HFF-Myc (cell line): ENCODE measurements at places on chromosomes 12 and 14.
A peak's percentile ranks its signal among the peaks of the same experiment; 100 is the strongest.

GRCh38 chr12:112998987-112999767 is 20.9 kb downstream of the OAS2 start:
- DNase-seq: no peak

DNA sequence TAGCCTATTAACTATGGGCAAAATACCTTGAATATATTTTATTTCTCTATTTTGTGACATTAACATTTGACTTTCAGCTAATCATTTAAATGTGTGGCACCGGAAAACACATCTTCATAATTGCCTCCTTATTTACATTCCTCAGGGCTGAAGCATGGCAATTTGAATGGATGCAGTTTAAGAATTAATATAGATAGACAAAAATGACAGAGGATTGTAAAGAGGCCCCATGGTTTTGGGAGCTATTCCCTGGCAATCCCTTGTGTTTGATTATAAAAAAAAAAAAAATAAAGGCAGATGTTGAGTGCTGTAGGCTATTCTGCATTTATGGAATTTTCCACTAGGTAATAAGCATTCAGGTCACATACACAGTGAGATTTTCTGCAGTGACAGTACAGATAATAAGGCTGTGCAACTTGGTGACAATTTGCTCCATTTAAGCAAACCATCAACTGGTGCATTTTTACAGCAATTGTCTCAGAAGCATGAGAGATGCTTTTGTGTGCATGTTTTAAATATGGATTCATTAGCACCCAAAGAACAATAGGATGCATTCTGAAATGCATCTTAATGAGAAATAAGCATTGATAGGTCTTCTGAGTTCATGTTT is 123.2 kb upstream of the SLC38A4 start:
- peak; percentile 59 for DNase-seq

DNA sequence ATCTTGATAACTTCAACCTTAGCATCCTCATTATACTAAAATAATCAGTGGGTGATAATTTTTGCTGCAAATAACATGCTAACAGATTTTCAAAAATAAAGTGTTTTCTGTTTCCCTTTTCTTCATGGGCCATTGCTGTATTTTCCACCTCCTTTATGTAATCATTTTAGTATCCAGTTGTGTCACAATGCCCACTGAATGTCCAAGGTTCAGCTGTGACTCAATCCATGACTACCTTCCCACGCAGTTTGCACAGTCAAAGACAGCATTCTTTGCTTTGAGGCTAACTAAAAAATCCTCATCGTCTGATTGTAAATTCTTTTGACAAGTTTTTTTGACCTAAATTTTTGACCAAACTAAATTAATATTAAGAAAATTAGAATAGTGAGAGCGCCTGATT is 474.1 kb downstream of the FLRT2 start:
- DNase-seq: no peak

- no peak for DNase-seq
Observed at GRCh38 chr12:46205294-46205693, 63.5 kb downstream of the SLC38A1 start.

GRCh38 chr12:22046968-22047390 is 961 bp downstream of the CMAS start:
- DNase-seq: no peak

DNA sequence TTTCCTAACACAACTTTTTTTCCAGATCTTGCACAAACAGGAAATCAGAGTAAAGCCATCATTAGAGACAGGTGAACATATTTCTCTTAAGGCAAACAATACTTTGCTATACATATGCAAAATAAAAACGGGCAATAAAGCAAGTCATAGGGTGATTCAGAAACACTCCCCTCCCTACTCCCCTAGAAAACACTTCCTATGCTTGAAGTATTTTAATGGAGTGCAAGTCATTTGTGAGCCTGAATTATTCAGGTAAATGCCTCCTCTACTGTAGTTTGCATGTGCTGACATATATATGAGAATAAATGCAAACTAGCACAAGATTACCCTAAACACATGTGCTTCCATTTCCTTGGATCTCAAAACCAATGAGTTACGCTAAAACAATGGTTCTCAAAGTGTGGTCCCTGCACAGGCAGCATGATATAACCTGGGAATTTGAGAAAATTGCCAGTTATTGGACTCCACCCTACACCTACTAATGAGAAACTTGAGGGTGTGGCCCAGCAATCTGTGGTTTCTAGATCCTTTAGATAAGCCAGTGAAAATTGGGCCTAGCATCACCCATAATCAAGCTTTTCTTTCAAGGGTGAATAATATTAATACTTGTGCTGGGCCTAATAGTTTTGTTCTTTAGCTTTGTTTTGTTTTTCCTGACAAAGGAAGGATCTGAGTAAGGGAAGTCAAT is 159.7 kb upstream of the BMP4 start:
- no peak for DNase-seq

GRCh38 chr14:81311141-81311540 is 89.0 kb downstream of the STON2 start:
- no peak for DNase-seq

DNA sequence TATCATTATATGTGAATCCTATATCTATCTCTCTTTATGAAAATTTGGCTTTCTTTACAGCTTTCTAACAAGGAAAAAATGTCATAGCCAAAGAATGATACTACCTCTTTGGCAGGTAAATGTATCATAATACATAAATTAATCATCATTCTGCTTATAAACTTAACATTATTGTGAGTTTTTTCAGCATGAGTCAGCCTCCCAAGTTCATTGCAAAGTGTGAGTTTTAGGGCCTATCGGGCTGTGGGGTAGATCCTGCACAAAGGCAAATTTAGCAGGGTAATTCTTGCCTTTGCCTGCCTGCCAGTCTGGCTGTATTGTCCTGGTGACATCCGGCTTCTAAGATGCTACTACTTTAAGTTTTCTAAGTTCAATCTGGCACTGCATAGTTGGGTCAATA is 412.6 kb downstream of the MDGA2 start:
- no peak for DNase-seq

- DNase-seq: no peak
Observed at GRCh38 chr14:89493877-89494634, 77.0 kb upstream of the FOXN3 start.

GRCh38 chr12:119807380-119807779 is 69.7 kb downstream of the CIT start:
- DNase-seq: no peak

DNA sequence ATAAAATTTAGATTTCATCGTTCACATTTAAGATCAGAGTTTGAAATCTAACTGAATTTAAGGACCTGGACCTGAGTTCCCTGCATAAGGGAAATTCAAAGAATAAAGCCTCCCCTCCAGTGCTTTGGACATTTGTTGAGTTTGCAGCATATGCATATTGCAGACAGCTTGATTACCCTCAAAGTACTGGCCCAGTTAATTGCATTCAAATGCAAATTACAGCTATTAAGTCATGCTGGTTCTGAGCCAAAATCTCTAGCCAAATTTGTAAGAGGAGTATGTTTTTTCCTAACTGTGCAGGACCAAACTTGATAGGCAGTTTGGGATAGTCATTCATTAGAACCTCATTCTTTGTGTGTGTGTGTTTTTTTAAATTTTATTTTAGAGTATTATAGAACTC is 9.1 kb upstream of the KIF21A start:
- DNase-seq: no peak

GRCh38 chr14:59132796-59133494 is 55.5 kb upstream of the DAAM1 start:
- no peak for DNase-seq

- DNase-seq: no peak
Observed at GRCh38 chr12:82648259-82648909, 38.3 kb upstream of the TMTC2 start.

DNA sequence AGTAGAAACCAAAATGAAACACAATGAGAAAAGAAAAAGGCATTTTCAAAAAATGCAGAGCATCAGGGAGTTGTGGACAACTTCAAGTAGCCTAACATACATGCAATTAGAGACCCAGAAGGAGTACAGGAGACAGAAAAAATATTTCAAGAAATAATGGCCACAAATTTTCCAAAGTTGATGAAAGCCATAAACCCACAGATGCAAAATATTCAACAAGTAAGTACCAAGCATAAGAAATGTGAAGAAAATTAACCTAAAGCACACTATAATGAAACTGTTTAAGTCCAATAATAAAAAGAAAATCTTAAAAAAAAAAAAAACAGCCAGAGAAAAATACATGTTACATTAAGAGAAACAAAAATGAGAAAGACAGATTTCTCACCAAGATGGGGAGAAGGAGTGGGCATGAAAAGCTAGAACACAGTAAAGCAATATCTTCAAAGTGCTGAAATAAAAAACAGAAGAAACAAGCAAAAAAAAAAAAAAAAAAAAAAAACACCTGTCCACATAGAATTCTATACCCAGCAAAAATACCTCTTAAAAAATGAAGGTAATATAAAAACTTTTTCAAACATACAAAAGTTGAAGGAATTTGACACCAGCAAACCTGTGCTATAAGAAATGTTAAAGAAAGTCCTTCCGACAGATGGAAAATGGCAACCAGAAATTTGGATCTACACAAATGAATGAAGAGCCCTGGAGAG is 77.1 kb downstream of the PRKAB1 start:
- no peak for DNase-seq
